ENCODE measurements at places on chromosomes 16 and 17.

GRCh38 chr17:2181897-2182448 lies 121.6 kb downstream of the SMG6 start:
- H3K4me1 ChIP-seq: no peaks in the 10 kb centered on the region
- peak overlapping the region; percentile 95 for H3K27ac ChIP-seq
- H3K36me3 ChIP-seq: peaks cover 21% of the 10 kb centered on the region
- no peak overlapping the region for H3K4me3 ChIP-seq

DNA sequence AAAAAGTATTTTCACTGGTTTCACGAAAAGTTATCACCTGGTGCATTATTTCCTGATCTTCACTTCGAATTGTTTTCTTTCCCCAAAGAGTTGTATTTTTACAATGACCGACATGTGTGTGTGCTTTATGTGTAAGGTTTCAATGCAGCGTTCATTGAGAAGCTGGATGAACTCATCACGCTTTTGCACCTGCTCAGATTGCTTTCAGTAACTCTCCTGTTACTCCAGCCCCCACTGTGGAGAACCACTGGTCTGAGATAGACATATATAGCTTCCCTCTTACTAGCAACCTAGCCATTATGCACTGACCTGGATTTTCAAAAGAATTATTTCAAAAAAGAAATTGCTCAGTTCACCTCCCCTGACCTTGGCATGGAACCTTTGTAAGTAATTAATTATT lies 178.3 kb upstream of the CHMP6 start:
- H3K27me3 ChIP-seq: no peaks in the 10 kb centered on the region
- no peak overlapping the region for H3K4me3 ChIP-seq
- no peaks in the 10 kb centered on the region for H3K36me3 ChIP-seq
- DNase-seq: no peak
- H3K27ac ChIP-seq: no peak overlapping the region

- H3K27ac ChIP-seq: peak overlapping the region; percentile 48
- H3K27me3 ChIP-seq: no peaks in the 10 kb centered on the region
- no peak for DNase-seq
These were observed 17.2 kb upstream of the NSMCE1 start for GRCh38 chr16:27285676-27286196.

GRCh38 chr17:1019451-1019850 lies 22.5 kb downstream of the TIMM22 start:
- no peaks in the 10 kb centered on the region for H3K27me3 ChIP-seq
- no peak for DNase-seq
- H3K4me3 ChIP-seq: no peak overlapping the region
- peaks cover 42% of the 10 kb centered on the region for H3K4me1 ChIP-seq
- no peaks in the 10 kb centered on the region for H3K36me3 ChIP-seq

GRCh38 chr17:33962857-33963655 lies 292.0 kb upstream of the CCL2 start:
- no peaks in the 10 kb centered on the region for H3K36me3 ChIP-seq
- no peaks in the 10 kb centered on the region for H3K4me1 ChIP-seq
- DNase-seq: no peak
- H3K4me3 ChIP-seq: no peak overlapping the region

DNA sequence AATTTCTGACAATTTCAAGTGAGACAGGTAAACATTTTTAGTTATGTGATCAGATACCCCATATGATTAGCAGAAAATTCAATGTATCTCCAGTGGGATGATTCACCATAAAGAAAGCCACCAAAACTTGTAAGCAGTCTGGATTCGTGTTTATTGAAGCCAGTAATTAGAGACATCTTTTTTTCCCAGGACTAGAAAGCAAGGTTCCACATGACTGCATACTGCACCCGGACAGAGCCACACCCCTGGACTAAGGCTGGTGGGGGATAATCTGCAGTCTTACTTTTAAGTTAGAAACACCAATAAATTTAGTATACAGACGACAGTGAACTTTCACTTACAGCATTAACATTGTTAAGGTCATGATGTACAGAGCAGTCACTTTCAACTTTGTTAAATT lies 24.2 kb upstream of the CMTM4 start:
- H3K36me3 ChIP-seq: peaks cover 23% of the 10 kb centered on the region
- H3K4me3 ChIP-seq: no peak overlapping the region
- no peak for DNase-seq
- H3K4me1 ChIP-seq: peaks cover 3% of the 10 kb centered on the region
- no peak overlapping the region for H3K27ac ChIP-seq
- H3K27me3 ChIP-seq: no peaks in the 10 kb centered on the region

DNA sequence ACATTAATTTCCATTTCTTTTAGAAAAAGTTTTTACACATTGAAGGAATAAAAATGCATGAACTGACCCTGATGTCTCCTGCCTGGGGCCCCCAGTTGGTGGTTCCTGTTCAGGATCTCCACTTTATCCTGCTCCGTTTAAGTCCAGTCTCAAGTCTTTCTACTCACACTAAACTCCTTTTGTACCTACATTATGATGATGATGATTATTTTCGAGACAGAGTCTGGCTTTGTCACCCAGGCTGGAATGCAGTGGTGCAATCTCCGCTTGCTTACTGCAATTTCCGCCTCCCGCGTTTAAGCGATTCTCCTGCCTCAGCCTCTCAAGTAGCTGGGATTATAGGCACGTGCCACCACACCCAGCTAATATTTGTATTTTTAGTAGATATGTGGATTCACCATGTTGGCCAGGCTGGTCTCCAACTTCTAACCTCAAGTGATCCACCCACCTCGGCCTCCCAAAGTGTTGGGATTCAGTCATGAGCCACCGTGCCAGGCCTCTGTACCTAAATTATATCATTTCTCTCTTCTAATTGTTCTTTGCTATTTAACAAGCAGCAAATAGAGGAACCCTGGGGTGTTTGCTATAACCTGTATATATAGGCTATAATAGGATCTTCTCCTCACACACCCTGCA lies 2.2 kb upstream of the FOXK2 start:
- H3K27ac ChIP-seq: no peak overlapping the region
- DNase-seq: no peak

DNA sequence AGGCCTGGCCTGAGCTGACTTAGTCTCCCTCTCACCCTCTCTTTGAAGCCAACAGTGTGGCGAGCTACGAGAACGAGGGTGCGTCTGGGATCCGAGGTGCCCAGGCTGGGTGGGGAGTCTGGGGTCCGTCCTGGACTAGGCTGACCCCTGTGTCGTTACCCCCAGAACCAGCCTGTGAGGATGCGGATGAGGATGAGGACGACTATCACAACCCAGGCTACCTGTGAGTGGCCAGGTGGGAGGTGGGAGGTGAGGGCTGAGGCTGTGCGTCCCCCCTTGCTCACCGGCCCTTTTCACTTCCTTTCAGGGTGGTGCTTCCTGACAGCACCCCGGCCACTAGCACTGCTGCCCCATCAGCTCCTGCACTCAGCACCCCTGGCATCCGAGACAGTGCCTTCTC lies 1.6 kb downstream of the LAT start:
- H3K36me3 ChIP-seq: peaks cover 89% of the 10 kb centered on the region
- no peaks in the 10 kb centered on the region for H3K27me3 ChIP-seq
- H3K27ac ChIP-seq: no peak overlapping the region
- no peaks in the 10 kb centered on the region for H3K4me1 ChIP-seq

DNA sequence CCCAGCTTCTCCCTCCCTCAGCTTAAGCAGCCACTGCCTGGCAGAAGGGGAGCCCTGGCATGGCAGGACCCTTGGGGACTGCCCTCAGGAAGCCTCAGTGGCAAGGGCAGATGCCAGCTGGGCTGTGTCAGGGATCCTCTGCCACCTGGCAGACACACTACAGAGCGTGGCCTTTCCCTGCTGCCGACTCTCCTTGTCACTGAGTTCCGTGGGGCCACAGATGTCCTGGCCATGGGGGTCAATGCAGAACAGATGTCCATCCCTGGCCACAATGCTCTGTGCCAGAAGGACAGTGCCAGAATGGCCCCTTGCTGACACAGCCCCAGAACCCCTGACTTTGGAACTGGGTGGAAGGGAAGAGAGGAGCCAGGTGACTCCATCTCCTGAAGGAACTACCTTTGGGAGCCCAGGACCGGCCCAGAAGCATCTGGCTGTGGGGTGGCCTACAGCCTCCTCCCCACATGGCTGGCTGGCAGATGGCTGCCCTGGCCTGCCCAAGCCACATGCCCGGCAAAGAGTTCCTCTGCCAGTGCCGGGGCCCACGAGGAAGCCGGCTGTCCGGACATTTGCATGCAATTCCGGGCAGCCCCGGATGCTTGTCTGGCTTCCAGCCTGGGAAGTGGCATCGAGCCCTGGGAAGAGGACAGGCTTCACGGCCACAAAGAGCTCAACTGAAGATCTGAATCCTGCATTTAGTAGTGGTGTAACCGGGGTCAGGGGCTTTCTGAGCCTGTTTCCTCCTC lies 24.1 kb downstream of the NPTX1 start:
- H3K4me3 ChIP-seq: no peak overlapping the region
- no peaks in the 10 kb centered on the region for H3K4me1 ChIP-seq
- no peaks in the 10 kb centered on the region for H3K27me3 ChIP-seq

- DNase-seq: no peak
- H3K27ac ChIP-seq: no peak overlapping the region
- H3K27me3 ChIP-seq: peaks cover 38% of the 10 kb centered on the region
- no peak overlapping the region for H3K4me3 ChIP-seq
- no peaks in the 10 kb centered on the region for H3K36me3 ChIP-seq
These were observed 6.1 kb downstream of the IL21R start for GRCh38 chr16:27408012-27408601.

DNA sequence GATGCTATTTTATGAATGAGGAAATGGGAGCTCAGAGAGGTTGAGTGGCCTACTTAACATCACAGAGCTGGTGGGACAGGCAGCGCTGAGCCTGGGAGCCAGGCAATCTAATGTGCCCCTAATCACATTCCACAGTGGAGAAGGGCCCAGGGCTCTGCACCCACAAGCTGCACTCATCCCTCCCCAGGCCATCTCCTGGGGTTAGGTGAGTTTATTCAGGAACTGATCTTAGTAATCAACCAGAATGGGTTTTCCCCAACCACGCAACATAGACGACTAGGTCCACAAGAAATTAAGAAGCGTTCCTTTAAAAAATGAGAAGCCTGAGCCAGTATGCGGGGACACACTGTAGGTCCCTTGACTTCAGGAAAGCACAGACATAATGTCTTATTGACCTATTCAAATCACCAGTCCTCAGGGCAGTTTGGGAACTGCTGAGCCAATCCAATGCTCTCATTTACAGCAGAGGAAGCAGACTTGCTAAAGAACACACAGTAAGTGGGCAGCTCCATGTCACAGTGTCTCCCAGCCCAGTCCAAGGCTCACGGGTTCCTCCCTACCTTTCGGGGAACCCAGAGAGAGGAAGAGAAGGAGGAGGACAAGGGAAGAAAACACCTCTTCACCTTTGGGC lies 2.3 kb downstream of the MPP3 start:
- H3K27me3 ChIP-seq: no peaks in the 10 kb centered on the region
- DNase-seq: no peak
- H3K36me3 ChIP-seq: no peaks in the 10 kb centered on the region
- H3K4me1 ChIP-seq: peaks cover 23% of the 10 kb centered on the region
- H3K27ac ChIP-seq: no peak overlapping the region

- H3K4me1 ChIP-seq: peaks cover 13% of the 10 kb centered on the region
- no peak overlapping the region for H3K27ac ChIP-seq
- no peak overlapping the region for H3K4me3 ChIP-seq
- DNase-seq: no peak
- no peaks in the 10 kb centered on the region for H3K36me3 ChIP-seq
These were observed 59.0 kb upstream of the TBX2 start for GRCh38 chr17:61340431-61341209.

GRCh38 chr17:8872036-8872704 lies 4.7 kb upstream of the PIK3R6 start:
- H3K27ac ChIP-seq: no peak overlapping the region
- no peaks in the 10 kb centered on the region for H3K4me1 ChIP-seq
- H3K4me3 ChIP-seq: no peak overlapping the region
- H3K27me3 ChIP-seq: peaks cover 12% of the 10 kb centered on the region
- DNase-seq: no peak

DNA sequence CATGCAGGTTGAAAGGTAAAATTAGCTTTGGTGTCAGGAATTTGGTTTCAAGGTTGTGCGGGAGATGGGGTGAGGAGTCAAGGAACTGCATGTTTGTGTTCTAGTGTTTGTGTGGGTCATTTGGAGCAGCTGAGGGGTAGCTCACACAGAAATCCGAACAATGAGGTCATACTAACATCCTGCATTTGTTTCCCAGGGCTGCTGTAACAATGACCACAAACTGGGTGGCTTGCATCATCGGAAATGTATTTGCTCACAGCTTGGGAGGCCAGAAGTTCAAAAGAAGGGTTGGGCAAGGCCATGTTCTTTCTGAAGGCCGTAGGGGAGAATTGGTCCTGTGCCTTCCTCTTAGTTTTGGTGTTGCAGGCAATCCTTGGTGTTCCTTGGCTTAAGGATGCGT lies 287.4 kb downstream of the HAPSTR1 start:
- H3K4me1 ChIP-seq: no peaks in the 10 kb centered on the region
- no peak overlapping the region for H3K4me3 ChIP-seq
- no peaks in the 10 kb centered on the region for H3K27me3 ChIP-seq

DNA sequence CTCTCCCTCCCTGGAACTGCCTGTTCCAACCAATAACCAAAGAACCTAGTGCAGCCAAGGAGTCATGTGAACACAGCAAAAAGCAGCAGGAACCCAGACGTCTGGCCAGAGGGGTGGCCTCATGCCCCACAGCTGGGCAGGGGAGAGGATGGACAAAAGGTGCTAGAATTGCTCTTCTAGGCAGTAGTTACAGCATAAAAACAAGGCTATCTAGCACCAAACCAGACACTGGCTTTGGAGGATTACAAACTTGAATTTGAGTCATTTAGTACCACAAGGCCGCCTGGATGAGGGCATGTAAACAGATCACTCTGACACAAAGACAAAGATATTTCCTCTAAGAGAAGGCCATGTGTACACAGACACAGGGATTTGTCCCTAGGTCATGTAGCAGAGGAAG lies 423.3 kb upstream of the MAF start:
- no peak overlapping the region for H3K4me3 ChIP-seq
- DNase-seq: no peak
- no peaks in the 10 kb centered on the region for H3K36me3 ChIP-seq
- no peaks in the 10 kb centered on the region for H3K27me3 ChIP-seq
- no peak overlapping the region for H3K27ac ChIP-seq

DNA sequence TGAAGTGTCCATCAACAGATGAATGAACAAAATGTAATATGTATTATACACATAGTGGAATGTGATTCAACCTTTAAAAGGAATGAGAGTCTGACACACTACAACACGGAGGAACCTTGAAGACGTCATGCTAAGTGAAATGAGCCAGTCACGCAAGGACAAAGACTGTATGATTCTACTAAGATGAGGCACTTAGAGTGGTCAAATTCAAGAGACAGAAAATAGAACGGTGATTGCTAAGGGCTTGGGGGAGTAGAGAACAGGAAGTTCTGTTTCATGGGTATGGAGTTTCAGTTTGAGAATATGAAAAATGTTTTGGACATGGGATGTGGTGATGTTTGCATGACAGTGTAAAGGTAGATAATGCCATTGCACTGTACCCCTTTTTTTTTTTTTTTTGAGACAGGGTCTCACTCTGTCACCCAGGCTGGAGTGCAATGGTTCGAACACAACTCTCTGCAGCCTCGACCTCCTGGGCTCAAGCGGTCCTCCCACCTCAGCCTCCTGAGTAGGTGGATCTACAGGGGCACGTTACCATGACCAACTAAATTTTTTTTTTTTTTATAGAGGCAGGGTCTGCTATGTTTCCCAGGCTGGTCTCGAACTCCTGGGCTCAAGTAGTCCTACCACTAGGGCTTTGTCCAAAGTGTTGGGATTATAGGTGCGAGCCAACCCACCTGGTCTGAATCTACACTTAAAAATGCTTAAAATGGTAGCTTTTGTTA lies 2.9 kb upstream of the CCDC102A start:
- no peak overlapping the region for H3K27ac ChIP-seq
- H3K4me3 ChIP-seq: no peak overlapping the region
- no peaks in the 10 kb centered on the region for H3K4me1 ChIP-seq
- H3K36me3 ChIP-seq: no peaks in the 10 kb centered on the region
- H3K27me3 ChIP-seq: no peaks in the 10 kb centered on the region
- no peak for DNase-seq

All from sigmoid colon (tissue), 7 donors.